Upper lobe of right lung (tissue), 1 donor: ENCODE measurements at places on chromosomes 13 and 19. TPM values are rescaled to one million over a fixed set of nuclear protein-coding genes. Genes with fewer than 3 reads are reported as not detected.

The PNMA8C gene
- not detected for total RNA-seq

- no peak for DNase-seq
Observed at GRCh38 chr13:107803822-107804495, 411.4 kb downstream of the LIG4 start.

The CEACAM4 gene
- total RNA-seq: 4.6 TPM

GRCh38 chr13:94218537-94218936 lies 260.9 kb downstream of the DCT start:
- no peak for DNase-seq

- DNase-seq: no peak
Observed at GRCh38 chr19:11479898-11480714, 740 bp downstream of the ELAVL3 start.

GRCh38 chr13:31835932-31836331 lies 96.6 kb downstream of the RXFP2 start:
- DNase-seq: no peak

The ZNF428 gene
- total RNA-seq: 27.1 TPM
